ENCODE measurements at places on chromosomes 3 and 15.

GRCh38 chr3:9669720-9670432 lies 20.6 kb downstream of the MTMR14 start:
- DNase-seq: no peak

- no peak for DNase-seq
Observed at GRCh38 chr15:68580026-68580882, 1.5 kb downstream of the CORO2B start.

GRCh38 chr3:40780291-40780924 lies 255.6 kb downstream of the ZNF621 start:
- no peak for DNase-seq

GRCh38 chr15:33013827-33014445 lies 180.6 kb downstream of the FMN1 start:
- no peak for DNase-seq

GRCh38 chr3:132596326-132596725 lies 744 bp upstream of the ACKR4 start:
- no peak for DNase-seq

DNA sequence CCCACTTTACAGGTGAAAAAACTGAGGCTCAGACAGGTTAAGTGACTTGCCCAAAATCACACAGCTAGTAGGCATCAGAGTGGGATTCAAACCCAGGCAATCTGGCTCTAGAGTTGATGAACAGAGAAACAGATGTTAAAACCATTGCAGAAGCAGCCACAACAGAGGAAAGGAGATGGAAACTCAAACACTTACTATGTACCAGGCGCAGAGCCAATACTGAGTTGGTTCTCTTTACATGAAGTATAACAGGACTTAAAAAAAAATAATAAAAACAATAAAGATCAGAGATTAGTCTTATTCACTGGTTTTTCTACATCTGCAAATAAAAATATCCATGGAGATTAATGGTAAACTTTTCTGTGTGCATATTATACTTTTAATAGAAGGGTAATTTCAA lies 84.9 kb upstream of the SPATA12 start:
- DNase-seq: no peak

DNA sequence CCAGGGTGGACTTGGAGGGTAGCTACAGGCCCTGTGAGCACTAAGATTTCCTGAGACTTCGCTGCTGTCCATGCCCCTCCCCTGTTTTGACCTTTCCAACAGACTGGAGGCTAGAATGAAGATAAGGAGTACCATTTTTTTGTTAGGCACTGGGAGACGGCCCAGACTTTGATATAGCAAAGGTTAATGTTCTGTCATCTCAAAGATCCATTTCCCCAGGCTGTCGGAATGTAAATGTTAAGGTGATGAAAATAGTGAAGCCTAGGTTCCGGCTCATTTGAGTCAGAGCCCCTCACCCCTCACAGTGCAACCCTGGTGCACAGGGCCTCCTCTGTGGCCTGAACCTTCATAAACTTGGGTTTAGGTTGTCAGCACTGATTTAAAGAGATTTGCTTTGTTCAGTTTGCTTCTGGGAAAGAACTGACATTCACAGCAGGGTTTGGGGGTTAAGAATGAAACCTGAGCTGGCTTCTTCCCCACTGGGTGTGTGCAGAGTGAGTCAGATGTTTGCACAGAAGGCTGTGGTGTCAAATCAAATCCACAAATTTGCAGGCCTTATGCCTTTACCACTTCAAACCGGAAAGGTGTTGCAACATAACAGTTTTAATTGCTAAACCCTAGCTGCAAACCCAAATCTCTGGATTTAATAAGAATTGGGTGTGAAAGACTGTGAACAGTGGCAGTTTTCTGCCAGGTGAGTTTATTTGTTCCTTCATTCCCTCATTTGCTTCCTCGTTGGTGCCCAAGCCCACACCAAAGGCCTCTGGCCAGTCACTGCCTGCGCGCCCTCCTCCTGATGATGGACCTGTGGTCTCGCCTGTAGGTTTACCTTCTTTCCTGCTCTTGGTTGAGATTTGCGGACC lies 20.6 kb upstream of the KCTD6 start:
- no peak for DNase-seq

DNA sequence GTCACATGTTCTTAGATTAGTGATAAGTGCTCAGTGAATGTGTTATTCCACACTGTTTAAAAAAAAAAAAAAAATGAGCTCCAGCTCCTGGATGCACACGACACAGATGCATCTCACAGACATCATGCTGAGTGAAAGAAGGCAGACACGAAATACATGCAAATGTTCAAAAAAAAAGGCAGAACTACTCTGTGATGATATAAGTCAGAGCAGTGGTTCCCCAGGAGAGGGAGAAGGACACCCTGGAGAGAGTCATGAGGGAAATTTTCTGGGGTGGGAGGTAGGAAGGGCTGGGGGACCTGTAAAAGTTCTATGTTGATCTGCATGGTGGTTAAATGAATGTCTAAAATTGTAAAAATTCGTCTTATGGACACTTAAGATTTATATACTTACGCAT lies 4.3 kb downstream of the CSRNP1 start:
- no peak for DNase-seq

GRCh38 chr3:13513913-13514517 lies 33.9 kb downstream of the HDAC11 start:
- DNase-seq: no peak

DNA sequence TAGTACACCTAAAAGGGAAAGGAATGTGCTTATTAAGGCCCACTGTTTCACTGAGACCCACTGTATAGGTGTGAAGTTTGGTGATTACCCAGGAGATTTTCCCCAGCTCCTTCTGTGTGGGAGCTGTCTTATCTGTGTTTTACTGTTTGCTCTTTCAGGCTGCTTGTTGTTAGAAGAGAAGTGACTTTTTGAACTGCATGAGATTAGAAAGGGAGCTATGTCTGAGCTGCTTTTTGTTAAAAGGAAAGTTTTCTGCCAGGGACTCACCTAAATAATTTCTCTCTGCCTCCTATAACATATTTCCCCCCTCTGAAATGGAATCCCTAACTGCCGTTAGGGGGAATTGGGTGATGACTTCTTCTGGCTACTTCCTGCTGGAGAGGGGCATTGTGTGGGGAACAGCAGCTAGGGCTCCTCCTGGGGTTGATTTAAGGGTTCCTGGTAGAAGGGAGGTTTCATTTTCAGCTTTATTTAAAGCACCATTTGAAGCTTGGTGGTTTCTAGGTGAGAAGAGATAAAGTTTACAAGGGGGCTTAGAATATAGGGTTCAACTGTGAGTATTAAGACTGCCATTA lies 77.1 kb upstream of the ATP11B start:
- no peak for DNase-seq

- DNase-seq: no peak
Observed at GRCh38 chr3:37913522-37913921, 51.8 kb downstream of the CTDSPL start.

DNA sequence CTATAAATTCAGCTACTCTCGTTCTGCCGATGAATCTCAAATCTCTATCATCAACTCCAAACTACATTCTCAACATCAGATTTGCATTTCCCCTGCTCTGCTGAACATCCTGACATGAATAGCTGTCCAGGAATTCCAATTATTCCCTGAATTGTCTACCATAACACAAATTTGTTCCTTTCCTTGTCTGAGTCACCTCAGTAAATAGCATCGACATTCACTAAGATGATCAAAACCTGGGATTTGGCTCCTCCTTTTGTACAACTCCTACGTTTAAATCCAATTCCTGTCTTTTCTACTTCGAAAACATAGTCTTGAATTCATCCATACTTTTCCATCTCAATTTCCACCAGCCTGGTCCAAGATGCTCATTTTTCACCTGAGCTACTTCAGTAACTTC lies 107.0 kb downstream of the GREM1 start:
- no peak for DNase-seq

GRCh38 chr3:135691240-135691639 lies 274.3 kb upstream of the PPP2R3A start:
- no peak for DNase-seq

DNA sequence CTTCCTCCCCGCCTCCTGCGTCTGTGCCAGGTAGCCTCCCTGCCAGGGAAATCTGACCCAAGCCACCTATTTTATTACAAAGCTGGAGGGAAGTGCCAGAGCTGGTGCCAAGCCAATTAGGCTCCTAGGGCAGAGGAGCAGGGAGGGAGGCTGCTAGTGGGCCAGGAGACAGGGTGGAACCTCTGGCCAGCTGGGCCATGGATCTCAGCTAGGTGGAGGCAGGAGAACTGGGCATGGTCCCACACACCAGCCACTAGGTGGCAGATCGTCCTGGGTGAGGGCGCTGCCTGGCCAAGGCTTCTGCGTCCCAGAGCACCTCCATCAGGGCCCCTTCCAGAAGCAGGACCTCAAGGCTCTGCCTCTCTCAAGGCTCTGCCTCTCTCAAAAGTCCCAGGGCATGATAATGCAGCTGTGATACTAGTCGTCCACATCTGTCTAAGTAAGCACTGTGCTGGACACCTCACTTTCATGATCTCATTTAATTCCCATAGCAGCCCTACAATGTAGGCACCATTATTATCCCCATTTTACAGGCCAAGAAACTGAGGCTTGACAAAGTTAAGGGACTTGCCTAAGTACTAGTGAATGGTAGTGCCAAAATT lies 4.5 kb upstream of the RFT1 start:
- peak; percentile 25 for DNase-seq

DNA sequence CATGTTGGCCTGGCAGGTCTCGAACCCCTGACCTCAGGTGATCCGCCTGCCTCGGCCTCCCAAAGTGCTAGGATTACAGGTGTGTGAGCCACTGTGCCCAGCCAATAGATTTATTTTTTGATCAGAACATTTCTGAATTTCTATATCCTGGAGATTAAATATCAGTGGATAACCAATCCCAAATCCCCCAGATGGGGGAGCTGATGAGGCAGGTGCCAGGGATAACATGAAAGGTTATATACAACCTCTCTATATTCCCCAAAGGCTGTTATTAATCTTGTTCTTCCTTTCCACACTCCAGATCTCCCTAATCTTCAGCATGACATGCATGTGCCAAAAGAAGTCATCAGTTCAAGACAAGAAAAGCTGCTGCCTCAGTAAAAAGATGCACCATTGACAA lies 112.3 kb downstream of the WDR76 start:
- no peak for DNase-seq

DNA sequence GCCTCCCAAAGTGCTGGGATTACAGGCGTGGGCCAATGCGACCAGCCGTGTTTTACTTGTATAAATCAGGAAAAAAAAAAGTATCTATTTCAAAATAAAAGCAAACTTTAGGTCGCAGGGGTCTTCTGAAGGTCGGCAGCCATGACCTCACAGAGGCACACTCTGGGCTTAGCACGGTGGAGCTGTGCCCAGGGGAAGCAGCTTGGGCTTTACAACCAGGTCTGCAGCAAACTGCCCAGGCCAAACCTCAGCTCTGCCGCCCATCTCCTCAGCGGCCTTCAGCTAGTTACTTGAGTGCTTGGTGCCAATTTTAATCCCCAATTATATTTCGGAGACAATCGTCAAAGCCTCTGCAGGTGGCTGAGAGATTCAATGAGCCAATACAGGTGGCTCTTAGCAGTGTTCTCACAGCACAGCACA lies 30.1 kb downstream of the ZDHHC19 start:
- no peak for DNase-seq

DNA sequence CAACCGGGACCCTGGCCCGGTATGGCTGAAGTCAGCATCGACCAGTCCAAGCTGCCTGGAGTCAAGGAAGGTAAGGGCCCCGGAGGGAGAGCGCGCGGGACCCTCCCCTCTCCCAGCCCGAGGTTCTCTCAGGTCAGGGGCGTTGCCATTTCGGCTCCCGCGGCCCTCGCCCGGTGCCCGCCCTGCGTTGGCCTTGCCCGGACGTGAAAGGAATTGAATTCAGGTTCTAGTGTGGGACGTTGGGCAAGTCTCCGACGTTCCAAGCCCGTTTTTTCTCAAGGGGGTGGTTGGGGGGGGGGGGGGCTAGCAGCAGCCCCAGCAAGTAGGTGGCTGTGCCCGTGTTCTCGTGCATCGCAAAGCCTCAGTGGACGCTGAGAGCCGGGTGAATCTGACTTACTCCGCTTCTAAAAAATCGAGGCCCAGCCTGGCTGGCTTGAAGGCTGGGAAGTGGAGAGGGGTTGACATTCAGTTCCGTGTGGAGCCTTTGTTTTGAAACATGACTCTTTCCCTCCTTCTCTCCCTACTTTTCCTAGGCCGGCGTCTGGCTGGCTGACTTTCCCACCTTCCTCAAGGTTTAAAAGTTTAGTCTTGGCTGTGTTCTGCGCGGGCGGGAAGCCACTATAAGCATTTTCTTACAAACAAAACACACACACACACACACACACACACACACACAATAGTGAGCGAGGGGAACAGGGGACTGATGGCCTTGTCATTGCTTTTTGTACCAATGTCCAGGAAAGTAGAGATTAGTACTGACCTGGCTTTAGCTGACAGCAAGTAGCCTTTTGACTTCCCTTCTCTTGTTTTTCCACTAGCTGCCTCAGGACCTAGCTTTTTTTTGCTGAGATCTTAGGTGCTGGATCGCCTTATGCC lies at the start of gene UTS2B:
UTS2B (minus strand) TSS at position 873 of the 876 bp plus-strand sequence. CDS start 48,337 bp downstream, outside the sequence.
- no peak for DNase-seq

- DNase-seq: no peak
Observed at GRCh38 chr3:189636048-189636447, 4.9 kb downstream of the TP63 start.

GRCh38 chr15:85475711-85476110 lies 95.3 kb downstream of the AKAP13 start:
- DNase-seq: no peak

DNA sequence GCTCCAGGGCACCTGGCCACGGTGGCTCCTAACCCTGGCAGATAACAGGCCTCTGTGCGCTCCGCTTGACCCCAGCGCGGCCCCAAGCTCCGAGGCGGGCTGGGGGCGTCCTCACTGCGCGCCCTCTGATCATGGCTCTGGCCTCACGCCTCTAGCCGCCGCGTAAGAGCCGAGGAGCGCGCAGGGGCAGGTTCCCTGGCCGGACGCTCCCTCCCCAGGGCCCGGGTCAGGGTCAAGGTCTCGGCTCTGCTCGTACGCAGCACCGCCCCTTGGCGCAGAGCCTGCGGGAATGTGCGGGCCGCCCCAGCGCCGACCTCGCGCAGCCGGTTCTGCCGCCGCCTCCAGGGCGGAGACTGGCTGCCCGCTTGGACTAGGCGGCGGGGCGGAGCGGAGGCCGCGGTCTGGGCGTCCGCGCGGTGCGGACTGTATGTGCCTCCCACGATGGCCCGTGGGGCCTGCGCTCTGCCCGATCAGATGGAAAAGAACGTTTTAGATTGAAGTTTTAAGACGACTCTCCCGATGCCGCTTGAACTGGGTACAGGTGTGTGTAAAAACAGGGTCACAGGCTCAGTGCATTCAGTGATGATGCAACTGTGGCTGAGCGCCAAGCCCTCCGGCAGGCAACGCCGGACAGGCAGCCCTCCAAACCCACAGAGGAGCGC lies 40.8 kb downstream of the CHST14 start:
- no peak for DNase-seq

DNA sequence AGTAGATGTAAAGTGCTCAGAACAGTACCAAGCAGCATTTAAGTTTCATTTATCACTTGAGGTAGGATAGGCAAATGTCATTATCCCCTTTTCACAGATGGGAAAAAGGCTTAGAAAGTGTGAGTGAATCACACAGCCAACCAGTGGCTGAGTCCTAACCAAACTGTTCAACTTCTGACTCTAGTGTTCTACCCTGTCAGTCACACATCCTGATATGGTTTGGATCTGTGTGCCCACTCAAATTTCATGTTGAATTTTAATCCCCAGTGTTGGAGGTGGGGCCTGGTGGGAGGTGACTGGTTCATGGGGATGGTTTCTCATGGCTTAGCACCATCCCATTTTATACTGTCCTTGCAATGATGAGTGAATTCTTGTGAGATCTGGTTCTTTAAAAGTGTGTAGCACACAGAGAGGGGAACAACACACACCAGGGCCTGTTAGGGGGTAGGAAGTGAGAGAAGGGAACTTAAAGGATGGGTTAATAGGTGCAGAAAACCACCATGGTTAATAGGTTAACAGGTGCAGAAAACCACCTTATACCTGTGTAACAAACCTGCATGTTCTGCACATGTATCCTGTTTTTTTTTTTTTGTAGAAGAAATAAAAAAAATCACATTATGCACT lies 304.7 kb downstream of the SUCLG2 start:
- no peak for DNase-seq

Measured in effector CD4-positive, alpha-beta T cell (primary cell).